MCF 10A (cell line): ENCODE measurements at places on chromosomes 5 and 9.

DNA sequence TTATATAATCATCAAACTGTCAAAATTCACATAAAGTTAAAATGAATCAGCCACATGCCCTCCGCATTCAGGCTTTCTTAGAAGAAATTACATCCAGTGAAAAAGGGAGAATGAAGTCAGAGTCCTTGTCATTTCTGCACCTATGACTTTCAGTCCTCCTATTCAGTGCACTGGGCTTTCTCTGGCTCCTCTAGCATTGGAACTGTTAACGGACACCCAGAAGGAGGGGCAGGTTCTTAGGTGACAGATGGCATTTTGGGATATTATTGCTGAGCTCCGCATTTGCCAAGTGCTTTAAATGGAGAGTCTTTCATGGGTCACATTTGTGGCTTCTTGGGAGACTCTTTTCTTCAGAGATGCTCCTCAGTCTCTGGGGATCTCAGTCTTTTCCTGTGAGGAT, 40.0 kb downstream of the ADAMTS19 start:
- DNase-seq: no peak

GRCh38 chr9:100219347-100219746, 120.3 kb downstream of the INVS start:
- no peak for DNase-seq

- DNase-seq: peak; percentile 41
Observed at GRCh38 chr5:123476731-123477130, 35.2 kb upstream of the CSNK1G3 start.

GRCh38 chr9:37246826-37247225, 126.5 kb downstream of the ZCCHC7 start:
- DNase-seq: no peak

DNA sequence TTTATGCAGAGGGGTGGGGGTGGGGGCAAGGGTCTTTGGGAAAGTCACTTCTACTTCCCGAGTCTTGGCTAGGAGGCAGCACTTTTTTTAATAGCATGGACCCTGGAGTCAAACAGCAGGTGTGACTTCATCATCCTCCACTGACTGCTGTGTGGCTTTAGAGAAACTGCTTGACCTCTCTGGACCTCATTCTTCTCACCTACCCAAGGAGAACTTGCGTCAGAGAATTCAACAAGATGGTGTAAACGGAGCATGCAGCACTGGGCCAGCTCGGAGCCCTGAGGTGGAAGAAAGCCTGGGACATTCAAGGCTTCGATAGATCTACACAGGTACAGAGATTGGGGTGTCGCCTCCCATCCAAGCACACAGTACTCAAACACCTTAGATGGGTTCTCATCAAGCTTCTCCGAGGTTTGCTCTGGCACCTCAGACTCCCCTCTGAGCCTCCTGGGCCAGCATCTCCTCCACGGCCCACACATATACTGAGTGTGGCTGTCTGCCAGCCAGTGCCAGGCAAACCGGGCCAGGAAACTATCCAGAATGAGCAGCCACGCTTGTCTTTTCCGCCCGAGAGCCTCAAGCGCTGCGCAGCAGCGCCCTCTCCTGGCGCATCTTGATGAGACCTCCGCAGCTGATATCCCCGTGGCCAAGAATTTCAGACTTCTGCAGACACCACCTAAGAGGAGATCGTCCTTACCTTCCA, 4.6 kb upstream of the SLC25A48 start:
- DNase-seq: peak; percentile 83

DNA sequence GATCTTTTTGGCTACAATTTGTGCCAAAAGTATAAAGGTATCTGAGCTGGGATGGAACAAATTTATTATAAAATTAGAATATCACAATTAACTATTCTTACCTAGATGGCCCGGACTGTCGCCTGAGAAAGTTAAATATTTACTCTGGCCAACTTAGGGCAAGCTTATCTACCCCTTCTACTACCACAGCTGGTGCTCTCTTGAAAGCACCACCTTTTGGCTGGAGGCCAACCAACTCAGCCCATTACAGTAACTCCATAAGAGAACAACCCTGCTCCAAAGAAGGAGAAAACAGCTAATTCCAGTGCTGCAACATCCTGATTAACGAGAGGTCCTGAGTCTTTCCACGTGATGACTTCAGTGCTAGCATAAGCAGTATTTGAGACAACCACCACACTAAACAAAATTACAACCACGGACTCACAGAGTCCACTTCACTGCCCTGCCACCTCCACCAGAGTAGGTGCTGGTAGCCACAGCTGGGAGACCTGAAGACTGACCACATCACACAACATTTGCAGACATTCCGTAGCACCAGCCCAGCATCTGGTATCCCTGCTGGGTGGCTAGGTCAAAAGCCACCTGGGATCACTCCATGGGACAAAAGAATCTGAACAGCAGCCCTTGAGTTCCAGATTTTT, 43.2 kb downstream of the RGMB start:
- peak; percentile 20 for DNase-seq

- no peak for DNase-seq
Observed at GRCh38 chr9:14304259-14304658, 9.7 kb downstream of the NFIB start.

- DNase-seq: no peak
Observed at GRCh38 chr9:91341749-91342148, 20.0 kb downstream of the AUH start.

- no peak for DNase-seq
Observed at GRCh38 chr5:106086352-106086751, 1584.4 kb downstream of the EFNA5 start.

GRCh38 chr5:59744531-59744992, 149.0 kb downstream of the PDE4D start:
- DNase-seq: peak; percentile 73

DNA sequence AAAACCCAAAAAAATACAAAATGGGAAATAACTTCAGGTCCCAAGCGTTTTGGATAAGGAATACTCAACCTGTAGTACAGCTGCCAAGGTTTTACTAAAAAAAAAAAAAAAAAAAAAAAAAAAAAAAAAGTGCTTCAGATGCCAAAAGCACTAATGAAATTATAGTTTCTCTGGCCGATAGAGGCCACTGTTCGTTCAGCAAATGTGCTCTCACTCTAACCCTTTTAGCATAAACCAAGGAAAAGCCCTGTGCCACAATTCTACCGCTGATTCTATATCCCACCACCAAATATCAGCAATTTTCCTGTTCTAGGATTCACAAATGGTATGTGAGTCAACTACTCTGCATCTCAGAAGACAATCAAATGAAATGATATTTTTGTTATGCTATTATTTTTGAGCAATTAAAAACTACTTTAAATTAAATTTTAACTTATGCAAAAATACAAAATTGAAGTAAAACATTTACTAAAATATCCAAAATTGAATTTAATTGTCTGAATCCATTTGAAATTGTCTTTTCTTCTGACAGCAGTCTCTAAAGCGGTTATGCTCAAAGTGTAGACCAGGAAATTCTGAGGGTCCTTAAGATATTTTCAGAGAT, 79.8 kb downstream of the RICTOR start:
- DNase-seq: peak; percentile 76

- no peak for DNase-seq
Observed at GRCh38 chr9:37446401-37446800, 18.8 kb downstream of the ZBTB5 start.

- no peak for DNase-seq
Observed at GRCh38 chr5:9713959-9714586, 83.9 kb upstream of the TAS2R1 start.

DNA sequence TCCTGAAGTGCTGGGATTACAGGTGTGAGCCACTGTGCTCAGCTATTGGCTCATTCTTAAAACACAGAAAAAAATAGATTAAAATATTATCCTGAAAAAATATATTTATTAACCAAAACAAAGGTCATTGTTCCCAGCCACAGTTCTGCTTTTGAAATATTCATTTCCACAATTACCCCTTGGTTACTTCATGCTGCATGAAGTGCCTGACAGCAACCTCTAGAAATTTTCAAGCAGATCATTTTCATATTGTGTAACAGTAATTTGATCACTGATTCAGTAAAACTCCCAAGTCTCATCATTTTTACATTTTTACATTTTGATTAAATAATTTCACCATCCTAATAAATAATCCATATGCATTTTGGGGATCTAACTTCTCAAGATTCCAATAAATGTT, 18.8 kb upstream of the GNAQ start:
- DNase-seq: no peak

GRCh38 chr5:37730896-37731455, 108.9 kb downstream of the GDNF start:
- DNase-seq: no peak

- DNase-seq: no peak
Observed at GRCh38 chr5:36054647-36055046, 12.0 kb downstream of the UGT3A2 start.

- DNase-seq: no peak
Observed at GRCh38 chr9:14909961-14910805, at the start of gene FREM1. TSS of gene FREM1 (minus strand) at chr9:14910428. CDS start at chr9:14868977, 41,451 bp downstream.

DNA sequence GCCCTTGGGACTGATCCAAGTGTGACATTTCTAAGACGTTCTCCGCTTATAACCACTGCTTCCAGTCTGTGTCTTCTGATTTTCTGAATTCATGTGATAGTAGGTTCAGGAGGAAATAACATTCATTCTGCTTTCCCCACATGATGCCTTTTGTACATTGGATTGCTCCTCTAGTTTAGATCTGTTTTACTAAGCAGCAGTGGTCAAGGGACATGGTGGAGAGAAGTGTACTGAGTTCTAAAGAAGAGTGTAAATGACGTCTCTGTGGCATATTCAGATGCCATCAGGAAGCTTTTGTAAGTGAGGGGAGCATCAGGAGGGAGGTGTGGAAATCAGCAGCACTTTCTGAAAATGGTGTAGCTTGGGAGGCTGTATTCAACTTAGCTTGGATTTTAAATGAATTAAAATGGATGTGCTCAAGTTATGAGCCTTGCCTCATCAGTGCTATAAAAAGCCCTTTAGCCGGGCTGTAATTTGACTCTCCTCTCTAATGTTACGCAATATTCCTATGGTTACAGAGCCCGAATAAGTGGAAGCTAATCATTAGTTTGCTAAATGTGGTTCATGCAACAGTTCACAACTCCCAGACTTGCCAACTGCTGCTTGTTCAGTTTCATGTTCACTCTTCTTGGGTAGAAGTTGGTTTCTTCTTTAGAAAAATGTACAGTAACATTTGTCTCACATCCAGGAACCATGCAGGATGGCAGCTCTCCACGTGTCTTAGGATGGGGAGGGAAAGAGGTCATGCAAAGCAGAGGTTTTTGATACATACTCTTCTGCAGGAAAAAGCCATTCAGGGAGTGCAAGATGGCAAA, 281.3 kb downstream of the ARHGAP26 start:
- peak; percentile 90 for DNase-seq

DNA sequence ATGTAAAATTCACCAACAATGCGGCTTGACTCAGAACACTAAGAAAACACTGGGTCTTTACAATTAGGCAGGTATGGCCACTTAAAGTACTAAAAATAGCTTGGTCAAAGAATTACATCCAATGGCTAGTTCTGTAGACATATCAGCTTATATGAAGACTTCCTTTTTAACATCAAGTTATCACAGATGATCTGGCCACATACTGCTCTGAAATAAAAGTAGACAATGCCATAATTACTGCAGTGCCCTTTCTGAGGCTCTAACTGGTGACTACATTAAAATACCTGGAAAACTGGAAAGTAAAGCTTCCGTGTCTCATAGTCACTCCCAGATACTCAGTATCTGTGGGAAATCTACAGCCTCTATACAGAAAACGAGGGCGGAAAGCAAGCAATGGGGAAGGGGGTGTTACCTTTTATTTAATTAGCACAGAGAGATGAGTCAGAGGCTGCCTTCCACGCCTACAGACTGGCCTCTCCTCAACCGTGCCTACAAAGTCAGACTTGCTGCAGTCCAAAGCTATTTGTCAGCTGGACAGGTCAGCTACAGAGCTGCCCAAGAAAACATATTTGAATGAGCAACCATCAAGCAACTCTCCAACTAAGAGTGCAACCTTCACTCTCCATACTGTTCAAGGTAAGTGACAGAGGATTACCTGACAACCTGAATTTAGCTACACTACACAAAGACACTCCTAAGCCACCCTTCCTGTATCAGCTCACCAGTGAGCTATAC, 8.7 kb downstream of the SERINC5 start:
- DNase-seq: peak; percentile 90

- DNase-seq: peak; percentile 27
Observed at GRCh38 chr5:111984044-111984443, 227.1 kb upstream of the NREP start.

- peak; percentile 74 for DNase-seq
Observed at GRCh38 chr5:151880324-151880723, 44.3 kb downstream of the GLRA1 start.

DNA sequence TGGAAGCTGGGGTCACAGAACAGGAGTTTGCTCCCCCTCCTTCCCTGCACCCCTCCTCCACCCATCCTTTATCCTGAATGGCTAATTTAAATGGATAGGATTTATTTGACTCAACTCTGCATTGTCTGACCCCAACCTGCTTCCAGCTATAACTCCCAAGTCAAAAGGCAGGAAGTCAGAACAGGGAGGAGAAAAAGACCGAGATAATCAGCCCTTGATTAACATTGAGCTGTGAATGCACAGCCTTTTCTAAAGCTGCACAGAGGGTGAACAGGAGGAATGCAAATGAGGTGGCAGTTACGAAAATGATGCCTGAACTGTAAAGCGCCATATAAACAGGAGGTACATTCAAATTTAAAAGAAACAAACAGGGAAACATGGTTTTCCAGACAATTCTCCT, 152.8 kb downstream of the SPOCK1 start:
- DNase-seq: no peak
